ENCODE measurements at places on chromosomes 4 and X.

DNA sequence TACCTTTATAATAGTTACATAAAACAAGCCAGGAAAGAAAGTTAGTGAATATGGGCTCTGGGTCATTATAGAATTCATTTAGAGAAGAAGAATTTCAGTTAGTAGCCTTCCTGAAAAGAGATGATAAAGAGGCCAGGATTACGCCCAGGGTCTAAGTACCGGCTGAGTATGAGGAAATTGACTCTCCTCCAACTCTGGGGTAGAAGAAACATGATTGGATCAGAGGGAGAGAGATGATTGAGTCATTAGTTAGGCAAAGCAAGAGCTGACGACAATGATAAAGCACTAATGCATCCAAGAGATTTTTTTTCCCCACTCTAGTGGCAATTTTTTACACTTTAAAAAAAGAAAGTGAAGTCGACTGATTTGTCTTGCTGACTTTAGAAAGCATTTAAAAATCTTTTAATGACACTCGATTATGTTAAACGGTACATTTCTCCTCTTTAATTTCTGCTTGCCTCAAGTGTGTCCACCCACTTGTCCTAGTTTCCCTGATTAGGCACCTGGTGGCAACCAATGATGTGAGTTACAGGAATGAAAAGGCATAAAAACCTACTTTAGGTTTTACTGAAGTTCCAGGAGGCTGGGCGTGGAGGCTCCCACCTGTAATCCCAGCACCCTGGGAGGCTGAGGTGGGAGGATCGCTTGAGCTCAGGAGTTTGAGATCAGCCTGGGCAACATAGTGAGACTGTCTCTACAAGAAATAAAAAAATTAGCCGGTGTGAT lies 37.3 kb upstream of the IGFBP7 start:
- DNase-seq, result no peak

- no peak for DNase-seq
These were observed 31.7 kb downstream of the BBS12 start for GRCh38 chr4:122764071-122764820.

- DNase-seq, result no peak
These were observed 137.4 kb upstream of the GUCY1A1 start for GRCh38 chr4:155529272-155529671.

DNA sequence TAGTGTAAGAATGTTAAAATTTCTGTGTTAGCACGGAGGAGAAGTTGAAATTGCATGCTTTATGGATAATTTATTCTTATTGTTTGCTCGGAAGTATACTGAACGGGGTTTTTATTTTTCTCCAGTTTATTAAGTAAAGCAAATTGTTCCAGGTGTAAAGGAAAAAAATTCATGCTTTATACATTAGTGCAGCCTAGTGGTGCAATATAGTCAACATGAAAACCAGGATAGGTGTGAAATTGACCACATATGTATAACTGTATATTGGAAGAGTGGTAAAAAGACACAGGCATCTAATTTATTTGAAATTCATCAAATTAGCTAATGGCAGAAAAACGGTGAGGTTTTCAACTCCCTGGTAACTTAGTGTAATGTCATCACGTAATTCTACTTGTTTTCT lies 959 bp downstream of the BRS3 start:
- DNase-seq, result no peak

DNA sequence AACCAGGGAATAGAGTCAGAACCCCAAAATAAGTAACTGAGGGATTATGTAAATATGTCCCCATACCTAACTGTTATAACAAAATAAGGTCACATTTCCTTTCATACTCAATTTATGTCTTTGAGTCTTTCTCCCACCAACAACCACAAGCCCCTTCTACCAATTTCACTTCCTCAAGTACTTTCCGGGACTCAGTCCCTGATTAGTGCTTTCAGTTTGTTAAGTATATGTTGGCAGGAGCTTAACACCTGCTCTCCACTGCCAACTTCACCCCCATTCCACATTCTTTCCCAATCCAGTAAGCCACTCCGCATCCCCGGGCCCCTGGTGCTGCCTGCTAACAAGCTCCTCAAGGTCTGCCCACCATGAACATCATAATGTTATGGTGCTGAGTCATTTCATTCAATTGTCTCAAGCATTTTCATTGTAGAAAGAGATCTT lies 71.3 kb upstream of the SPRY1 start:
- no peak for DNase-seq

GRCh38 chr4:168846414-168846813 lies 163.6 kb downstream of the CBR4 start:
- no peak for DNase-seq

DNA sequence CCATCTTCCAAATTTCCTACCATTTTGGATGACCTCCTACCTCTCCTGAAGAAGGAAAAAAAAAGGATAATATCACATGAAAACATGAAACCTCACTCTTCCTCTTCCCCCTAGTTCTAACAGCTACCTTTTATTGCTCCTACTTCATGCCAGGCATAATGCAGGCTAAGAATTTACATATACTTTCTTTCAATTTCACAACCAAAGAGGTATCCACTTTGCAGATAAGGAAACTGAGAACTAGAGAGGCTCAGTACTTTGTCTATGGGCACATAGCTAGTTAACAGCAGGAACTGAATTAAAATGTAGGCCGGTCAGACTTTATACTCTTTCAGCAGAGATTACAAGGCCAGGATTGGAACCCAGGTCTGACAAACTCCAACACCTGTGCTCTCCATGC lies 34.4 kb upstream of the BEND2 start:
- DNase-seq, result no peak

DNA sequence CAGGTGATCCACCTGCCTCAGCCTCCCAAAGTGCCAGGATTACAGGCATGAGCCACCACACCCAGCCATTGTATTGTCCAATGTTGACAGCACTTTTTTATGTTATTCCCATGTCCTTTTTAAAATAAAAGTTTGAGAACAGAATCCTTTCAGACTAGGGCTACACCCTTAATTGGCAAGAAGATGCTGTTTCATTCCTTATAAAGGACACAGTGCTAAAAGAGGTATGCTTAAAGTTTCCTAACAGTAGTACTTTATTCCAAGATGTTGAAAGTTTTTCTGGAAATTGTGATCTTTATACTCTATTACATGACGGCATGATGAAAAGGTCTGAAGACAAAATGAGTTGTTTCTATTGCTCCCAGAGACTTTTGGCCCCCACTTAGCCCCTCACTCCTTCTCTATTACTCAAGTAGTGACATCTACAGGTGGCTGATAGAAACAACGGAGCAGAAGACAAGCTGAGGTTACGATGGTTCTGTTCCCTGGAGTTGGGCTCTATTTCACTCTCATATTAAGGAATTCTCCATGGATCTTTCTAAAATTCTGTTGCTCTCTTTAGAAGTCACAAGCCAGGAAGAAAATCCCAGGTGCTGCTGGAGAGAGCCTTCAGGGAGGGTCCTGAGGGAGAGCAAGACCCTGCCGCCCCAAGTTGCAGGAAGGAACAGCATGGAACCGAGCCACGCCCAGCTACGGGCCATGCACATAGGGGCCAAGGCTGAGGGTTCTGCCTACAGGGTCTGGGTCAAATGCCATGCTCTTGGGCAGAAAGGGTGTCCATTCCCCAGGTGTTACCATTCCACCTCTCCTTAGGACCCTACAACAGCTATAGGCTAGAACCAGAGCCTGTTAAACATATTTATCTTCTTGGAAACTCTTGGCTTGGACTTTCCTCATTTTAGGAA lies 22.8 kb downstream of the RPL9 start:
- DNase-seq, result no peak

DNA sequence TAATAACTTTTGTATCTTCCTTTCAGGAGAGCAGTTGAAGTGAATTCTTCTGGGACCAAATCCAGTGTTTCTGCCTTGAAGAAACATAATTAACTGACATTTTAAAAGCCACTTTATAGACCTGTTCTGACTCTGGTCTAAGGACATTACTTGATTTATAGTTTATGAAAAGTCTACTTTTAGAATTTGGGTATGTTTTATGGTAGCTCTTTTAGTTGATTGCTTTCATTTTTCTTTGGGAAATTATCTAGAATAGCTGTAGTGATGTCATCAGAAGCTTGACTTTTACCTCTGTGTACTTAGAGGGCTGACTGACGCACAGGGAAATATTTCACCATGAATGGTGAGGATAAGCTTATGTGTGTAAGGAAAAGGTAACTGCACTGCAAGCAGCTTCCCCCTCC lies 131.8 kb upstream of the LIMCH1 start:
- DNase-seq, result no peak

DNA sequence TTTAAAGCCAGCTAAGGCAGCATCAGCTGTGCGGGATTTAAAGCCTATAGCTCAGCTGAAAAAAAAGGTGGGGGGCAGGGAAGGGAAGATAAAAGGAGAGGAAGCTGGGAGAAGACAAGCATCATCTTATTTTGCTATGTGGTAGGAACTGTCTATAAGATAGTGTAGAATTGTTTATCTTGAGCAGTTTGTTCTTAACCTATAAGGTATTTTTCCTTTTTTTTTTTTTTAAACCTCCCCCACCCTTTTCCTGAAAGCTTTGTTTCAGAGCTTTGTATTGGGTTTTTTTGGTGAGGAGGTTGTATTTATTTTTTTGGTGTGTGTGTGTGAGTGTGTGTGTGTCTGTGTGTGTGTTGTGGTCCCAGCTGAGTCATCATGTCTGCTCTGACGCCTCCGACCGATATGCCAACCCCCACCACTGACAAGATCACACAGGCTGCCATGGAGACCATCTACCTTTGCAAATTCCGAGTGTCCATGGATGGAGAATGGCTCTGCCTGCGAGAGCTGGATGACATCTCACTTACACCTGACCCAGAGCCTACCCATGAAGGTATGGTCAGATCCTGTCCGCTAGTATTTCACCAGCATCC lies 531 bp downstream of the RUFY3 start:
- no peak for DNase-seq

Data from upper lobe of right lung (tissue), 1 donor.